Adipocyte (in vitro differentiated cells): ENCODE measurements at places on chromosomes 13 and 19.

DNA sequence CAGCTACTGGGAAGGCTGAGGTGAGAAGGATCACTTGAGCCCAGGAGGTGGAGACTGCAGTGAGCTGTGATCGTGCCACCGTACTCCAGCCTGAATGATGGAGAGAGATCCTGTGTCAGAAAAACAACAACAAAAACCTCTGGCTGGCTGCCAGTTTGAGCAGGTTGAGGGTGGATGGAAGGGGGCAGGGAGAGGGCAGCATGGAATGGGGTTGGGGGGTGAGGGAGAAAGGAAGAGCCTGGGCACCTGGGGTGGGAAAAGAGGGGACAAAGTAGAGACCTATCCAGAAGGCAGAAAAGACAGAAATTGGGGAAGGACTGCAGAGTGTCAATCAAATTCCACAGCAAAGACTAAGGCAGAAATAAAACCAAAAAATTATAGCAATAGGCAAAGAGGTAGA lies 4.7 kb downstream of the SLC1A5 start:
- no peak for DNase-seq

- DNase-seq: no peak
These were observed 809 bp downstream of the TDRD12 start for GRCh38 chr19:32720216-32720935.

DNA sequence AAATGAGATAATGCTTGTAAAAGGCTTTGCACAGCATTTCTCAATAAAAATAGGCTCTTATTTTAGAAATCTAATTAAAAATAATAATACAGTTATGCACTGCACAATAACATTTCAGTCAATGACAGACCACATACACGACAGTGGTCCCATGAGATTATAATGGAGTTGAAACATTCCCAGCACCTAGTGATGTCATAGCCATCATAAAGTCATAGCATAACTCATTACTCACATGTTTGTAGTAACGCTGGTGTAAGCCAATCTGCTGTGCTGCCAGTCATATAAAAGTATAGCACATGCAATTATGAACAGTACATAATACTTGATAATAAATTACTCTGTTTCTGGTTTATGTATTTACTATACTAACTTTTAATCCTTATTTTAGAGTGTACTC lies 12.7 kb upstream of the SERPINE3 start:
- no peak for DNase-seq

DNA sequence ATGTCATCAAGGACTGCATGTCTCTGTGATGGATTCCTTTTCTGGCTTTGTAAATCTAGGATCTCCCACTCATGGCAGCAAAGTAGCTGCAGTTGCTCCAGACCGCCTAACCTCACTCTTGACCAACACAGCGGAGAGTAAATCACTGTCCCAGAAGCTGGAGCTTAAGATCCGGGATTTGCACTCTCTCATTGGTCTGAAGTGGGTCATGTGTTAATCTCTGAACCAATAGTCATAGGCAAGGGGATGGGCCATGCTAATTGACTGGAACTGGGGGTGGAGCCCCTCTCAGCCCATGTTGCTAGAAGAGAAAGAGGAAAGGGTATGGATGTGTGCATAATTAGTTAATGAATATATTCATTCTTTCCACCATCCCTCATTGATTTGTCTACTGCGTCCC lies 34.0 kb downstream of the VAV1 start:
- no peak for DNase-seq

GRCh38 chr19:55986487-55986886 lies at the start of gene NLRP5:
NLRP5 (plus strand) TSS chr19:55986775.
- no peak for DNase-seq

- peak; percentile 34 for DNase-seq
These were observed 235.9 kb downstream of the TSHZ3 start for GRCh38 chr19:31113293-31113692.

GRCh38 chr19:29893606-29894284 lies 48.3 kb upstream of the URI1 start:
- no peak for DNase-seq

DNA sequence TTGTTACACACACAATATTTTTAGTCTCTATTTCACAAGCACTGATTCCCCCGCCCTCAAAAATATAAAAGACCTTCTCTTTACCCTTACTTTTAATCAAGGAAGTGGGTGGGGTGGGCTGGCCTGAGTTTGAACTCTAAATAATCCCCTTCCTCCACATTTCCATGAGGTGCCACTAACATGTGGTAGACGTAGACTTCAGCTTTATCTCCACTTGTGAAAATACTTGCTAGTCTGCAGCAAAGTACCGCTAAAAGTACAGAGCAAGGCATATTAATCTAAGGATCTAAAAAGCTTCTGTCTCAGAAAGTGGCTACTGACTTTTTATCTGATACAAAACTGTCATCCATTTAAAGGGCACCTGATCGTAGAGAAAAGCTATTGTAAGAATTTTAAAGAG lies 739.6 kb upstream of the SLC10A2 start:
- no peak for DNase-seq

DNA sequence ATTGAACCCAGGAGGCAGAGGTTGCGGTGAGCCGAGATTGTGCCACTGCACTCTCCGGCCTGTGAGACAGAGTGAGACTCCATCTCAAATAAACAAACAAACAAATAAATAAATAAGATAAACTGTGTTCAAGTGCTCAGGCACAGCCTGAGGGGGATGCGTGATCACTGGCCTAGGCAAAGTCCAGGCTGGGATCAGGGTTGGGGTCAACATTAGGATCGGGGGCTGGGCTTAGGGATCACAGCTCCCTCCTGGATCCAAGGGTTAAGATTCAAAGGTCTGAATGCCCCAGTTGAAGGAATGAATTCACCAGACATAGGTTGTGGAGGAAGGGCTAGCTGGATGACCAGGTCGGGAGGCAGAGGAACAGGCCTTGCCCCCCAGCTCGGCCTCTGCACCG lies 1.9 kb upstream of the EXOC3L2 start:
- DNase-seq: no peak

DNA sequence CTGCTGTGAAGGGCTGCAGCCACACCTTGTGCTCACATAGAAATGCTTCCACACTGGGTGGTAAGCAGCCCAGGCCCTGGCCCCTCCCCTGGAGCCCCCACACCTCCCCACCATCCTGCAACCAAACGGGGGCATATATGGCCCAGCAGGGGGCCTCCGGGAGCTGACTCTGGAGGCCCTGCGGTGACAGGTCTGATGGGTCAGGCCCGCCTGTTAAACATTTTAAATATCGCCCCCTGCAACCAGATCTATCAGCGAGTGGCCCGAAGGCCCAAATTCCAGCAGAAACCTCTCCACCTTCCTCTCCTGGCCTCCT lies 48.0 kb upstream of the KATNAL1 start:
- DNase-seq: no peak

DNA sequence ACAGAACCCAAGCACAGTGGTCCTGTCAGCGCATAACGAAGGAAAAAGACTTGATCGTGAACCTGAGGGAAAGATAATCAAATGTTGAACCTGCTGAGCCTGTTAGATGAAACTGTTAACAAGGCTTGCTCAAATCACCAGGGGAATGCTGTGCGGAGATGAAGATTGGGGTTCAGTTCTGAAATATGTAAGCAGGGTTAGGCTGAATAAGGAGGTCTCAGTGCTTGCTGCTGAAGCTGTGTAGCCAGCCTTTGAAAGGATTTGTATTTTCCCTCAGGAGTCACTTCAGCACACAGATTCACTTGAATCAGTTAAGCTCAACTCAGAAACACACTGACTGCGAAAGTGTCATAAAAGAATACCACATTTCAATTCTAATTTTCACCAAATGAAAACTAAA lies 793.5 kb downstream of the OLFM4 start:
- DNase-seq: no peak

DNA sequence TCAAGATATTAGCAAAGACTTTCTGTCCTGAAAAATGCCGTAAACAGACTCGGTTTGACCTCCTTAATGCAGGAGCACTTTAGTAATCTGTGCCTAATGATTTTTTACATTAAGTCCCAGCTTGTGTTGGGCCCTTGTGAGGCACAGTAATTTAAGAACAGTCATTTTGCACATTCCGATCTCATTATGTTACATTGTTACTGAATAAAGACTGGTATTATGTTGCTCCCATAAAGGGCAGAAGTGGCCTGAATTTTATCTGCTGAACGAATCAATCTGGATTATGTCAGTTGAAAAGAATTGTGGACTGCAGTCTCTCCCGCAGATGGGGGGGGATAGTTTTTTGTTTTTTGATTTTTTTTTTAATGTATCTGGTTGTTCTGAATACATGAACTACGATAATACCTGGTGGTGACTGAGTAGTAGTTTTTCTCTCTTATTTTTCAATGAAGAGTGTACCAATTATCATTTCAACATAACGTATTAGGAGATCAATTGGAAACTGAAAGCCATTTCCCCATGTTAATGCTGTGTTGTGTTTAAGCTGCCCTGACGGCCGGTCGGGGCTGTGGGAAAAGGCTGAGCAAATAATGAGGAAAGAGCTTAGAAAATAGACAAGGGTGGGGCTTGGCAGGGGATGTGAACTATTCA lies 290.2 kb downstream of the ZNF536 start:
- DNase-seq: no peak

DNA sequence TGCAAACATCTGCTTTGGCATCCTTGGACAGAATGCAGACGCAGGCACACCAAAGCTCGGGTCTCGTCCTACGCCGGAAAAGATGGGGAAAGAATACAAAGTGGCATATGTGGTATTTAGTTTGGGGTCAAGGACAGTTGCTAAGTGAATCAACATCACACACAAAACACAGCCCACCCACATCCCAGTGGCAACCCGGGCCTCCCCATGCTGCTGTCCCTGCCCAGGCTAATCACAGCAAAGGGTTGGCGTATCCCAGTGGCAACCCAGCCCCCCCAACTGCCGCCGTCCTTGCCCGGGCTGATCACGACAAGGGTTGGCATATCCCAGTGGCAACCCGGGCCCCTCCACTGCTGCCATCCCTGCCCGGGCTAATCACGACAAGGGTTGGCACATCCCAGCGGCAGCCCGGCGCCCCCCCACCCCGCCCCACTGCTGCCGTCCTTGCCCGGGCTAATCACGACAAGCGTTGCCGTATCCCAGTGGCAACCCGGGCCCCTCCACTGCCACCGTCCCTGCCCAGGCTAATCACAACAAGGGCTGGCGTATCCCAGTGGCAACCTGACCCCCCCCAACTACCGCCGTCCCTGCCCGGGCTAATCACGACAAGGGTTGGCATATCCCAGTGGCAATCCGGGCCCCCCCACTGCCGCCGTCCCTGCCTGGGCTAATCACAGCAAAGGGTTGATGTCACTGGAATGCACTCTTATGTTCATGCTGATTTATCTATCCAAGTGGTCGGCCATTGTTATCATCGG lies 167.8 kb upstream of the SOX1 start:
- DNase-seq: no peak

DNA sequence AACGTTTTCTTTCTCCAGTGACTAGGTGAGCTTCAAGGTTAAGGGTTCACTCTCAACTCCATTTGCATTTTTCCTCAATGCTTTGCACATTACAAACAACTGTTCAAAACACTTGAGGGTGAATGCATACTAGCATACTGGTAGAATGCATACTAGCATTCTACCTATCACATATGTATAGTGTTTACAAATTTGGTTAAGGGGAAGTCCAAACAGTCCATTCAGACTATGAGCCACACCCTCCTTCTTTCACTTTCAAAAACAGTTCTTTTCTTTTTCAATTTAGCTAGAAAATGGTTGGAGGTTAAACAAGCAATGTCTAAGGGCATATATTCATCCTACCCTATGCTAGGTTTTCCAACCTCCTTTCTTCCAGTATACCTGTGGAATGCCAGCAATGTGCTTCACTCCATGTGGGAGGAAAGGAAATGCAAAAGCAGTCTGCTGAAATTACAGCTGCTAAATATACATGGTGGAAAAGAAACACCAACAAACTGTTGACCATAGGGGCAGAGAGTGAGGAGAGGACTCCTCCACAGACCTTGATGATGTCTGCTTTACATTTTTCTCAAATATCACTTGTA lies 102.6 kb downstream of the DOCK9 start:
- no peak for DNase-seq

DNA sequence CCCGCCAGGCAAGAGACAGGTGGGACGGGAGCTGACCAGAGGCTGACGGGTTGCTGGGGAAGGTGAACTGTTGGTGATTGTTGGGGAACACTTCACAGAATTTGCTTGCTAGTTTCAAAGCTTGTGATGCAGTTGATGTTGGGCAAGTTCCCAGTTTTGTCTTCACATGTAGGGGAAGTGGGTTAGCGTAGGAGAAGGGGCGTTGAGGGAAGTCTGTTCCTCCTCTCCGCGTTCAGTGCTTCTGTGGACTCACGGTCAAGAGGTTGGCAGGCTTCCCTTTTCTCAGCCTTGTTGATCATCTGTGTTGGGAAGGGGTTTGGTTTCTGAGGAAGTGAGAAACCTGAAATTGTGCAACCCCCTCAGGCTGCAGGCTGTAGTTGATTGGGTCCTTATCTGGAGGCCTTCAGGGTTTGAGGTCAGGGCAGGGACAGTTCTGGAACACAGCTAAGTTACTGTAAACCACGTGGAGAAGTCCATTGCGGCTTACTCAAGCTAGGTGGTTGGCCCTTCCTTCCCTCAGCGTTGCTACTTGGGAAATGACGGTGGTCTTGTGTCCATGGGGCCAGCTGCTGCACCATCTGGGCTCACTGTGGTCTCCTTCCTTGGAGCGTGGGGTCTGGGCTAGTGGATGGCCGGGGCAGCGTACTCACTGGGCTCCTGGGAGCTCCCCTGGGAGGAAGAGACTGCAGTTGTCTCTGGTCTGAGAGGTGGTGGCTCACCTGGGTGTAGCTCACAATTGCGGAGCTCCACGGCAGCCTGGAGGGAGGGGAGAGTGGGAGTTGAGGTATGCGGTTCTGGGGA lies 7.5 kb downstream of the RPS9 start:
- peak; percentile 25 for DNase-seq

DNA sequence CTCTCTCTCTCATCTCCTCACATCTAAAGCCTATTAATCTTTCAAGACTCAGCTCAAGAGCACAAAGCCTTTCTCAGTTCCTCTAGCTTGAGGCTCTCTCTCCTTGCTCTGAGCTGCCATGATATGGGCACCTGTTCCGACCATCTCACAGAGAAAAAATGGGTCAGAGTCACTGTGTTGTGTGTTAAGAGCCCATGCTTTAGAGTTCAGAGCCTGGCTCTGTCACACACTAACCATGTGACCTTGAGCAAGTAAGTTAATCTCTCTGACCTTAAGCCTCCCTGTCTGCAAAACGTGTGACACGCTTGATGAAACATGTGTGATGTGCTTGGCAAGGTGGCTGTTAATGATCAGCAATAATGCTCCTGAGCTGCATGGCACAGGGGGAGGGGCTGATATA lies 245.2 kb downstream of the DLEU7 start:
- no peak for DNase-seq

GRCh38 chr13:94259984-94260383 lies 219.5 kb downstream of the DCT start:
- DNase-seq: no peak

- DNase-seq: no peak
These were observed 818 bp upstream of the SLITRK1 start for GRCh38 chr13:83883061-83883523.

DNA sequence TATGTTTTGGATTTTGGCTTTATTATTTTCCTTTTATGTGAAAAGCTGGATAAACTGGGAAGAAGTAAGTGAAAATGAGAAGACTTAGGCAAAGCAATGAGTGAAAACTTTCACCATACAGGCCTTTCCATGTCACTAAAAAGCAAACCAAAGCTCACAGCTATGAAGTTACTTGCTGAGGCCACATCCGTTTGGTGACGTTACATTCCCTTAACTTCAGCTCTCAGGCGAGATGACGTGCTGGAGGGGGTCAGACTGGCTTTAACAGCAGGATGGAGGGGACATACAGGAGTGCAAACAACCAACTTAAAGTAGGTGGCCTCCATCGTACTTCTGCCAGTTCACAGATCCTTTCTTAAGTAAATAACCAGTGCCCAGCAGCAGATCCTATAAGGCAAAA lies 522.3 kb downstream of the MYO16 start:
- no peak for DNase-seq

- DNase-seq: no peak
These were observed 495.6 kb downstream of the SLITRK6 start for GRCh38 chr13:85303630-85304029.
